ENCODE measurements at places on chromosomes 2 and 18. TPM values are rescaled to one million over a fixed set of nuclear protein-coding genes. Genes with fewer than 3 reads are reported as not detected.

Gene APOB
- total RNA-seq, result 1.9 TPM

Gene MROH2A
- total RNA-seq, result not detected

DNA sequence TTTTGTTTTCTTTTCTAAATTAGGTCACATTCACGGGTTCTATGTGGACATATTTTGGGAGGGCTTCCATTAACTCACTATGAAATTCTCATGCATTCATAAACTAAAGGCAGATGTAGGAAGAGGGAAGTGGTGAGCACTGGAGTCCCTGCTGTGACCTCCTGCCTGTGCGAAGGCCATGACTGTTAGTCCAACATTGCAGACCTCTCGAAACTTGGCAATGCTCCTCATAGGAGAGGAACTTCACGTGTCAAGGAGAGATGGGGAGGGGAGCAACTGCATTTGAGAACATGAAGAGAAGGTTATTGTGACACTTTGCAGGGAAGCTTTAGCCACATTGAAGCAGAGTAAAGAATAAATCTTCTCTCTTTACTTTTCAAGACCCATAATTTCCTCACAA, 126.4 kb upstream of the HNMT start:
- H3K27me3 ChIP-seq, result no peaks in the 10 kb centered on the region
- no peak overlapping the region for H3K27ac ChIP-seq
- H3K4me3 ChIP-seq, result no peak overlapping the region
- no peaks in the 10 kb centered on the region for H3K36me3 ChIP-seq

DNA sequence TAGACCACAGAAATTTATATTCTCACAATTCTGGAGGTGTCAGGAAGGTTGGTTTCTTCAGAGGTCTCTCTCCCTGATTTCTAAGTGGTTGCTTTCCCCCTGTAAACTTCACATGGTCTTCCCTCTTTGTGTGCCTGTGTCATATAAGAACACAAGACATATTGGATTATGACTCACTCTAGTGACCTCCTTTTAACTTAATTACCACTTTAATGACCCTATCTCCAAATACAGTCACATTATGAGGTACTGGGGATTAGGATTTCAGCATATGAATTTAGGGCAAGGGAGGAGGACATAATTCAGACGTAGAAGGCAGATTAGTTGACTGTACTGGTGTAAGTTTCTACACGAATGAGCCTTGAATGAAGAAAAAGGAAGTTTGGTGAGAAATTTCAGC, 38.2 kb upstream of the EPHA4 start:
- DNase-seq, result no peak
- H3K4me3 ChIP-seq, result no peak overlapping the region
- H3K27ac ChIP-seq, result no peak overlapping the region
- no peaks in the 10 kb centered on the region for H3K36me3 ChIP-seq
- no peaks in the 10 kb centered on the region for H3K4me1 ChIP-seq

- no peaks in the 10 kb centered on the region for H3K4me1 ChIP-seq
- DNase-seq, result peak; percentile 78
- H3K4me3 ChIP-seq, result no peak overlapping the region
- no peak overlapping the region for H3K27ac ChIP-seq
- H3K27me3 ChIP-seq, result no peaks in the 10 kb centered on the region
- H3K36me3 ChIP-seq, result no peaks in the 10 kb centered on the region
These were observed 168.2 kb downstream of the FAM210A start for GRCh38 chr18:13558124-13558523.

Gene PRKCE
- total RNA-seq, result 1.4 TPM

DNA sequence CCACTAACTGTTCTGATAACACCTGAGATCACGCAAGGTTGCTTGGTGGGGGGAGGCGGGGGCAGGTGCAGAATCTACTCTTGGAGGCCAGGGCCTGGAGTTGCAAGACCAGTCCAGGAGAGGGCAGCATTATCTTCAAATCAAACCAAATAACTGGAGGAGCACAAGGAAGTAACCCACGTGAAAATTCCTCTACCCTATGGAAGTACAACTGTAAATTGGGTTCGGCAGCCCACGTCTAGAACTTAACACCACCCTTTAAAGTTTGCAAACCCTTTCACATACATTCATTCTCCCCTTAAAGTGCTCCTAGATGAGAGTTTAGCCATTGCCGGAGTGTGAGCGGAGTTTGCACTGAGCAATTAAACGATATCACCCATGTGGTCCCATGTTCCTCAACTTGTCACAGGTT, 19.6 kb upstream of the CXCR1 start:
- H3K4me1 ChIP-seq, result peaks cover 7% of the 10 kb centered on the region
- no peaks in the 10 kb centered on the region for H3K27me3 ChIP-seq
- no peaks in the 10 kb centered on the region for H3K36me3 ChIP-seq

DNA sequence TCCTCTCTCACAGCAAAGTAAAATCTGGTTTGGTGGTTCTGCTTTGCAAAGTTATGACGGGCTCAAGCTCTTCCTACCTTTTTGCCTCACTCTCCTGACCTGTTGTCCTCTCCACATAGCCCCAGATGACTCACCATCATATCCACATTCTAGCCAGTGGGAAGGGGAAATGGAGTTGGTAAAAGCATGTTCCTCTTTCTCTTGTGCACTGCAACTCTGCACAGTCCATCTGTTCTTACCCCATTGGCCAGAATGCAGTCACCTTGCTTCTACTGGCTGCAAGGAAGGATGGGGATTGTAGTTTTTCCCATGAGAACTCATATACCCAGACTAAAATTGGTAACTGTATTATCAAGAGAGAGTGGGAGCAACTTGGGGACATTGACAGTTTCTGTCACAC, 50.4 kb upstream of the SMIM21 start:
- H3K27me3 ChIP-seq, result no peaks in the 10 kb centered on the region
- H3K27ac ChIP-seq, result no peak overlapping the region
- H3K4me1 ChIP-seq, result no peaks in the 10 kb centered on the region
- no peak overlapping the region for H3K4me3 ChIP-seq
- DNase-seq, result no peak

DNA sequence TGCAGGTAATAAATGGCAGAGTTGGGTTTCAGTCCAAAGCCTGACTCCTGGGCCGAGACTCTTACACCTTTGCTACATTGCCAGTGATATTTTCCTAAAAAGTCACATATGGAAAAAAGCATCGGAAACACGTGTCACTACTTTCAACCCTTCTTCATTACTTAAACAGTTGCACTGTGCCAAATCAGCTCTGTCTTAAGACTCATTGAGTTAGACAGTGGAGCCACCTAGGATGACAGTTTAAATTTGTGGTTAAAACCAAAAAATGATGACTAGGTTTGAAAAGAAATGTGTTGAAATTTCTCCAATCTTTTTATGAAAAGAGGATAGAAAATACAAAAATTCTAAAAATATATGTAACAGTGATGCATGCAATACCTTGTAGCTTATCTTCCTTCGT, 97.5 kb downstream of the TMEM247 start:
- H3K36me3 ChIP-seq, result peaks cover 15% of the 10 kb centered on the region
- H3K27ac ChIP-seq, result no peak overlapping the region
- no peak for DNase-seq
- no peaks in the 10 kb centered on the region for H3K27me3 ChIP-seq
- H3K4me3 ChIP-seq, result no peak overlapping the region
- H3K4me1 ChIP-seq, result no peaks in the 10 kb centered on the region

Gene RPRM
- 33.8 TPM for total RNA-seq

- no peak for DNase-seq
- H3K36me3 ChIP-seq, result no peaks in the 10 kb centered on the region
- H3K4me1 ChIP-seq, result no peaks in the 10 kb centered on the region
These were observed 21.7 kb upstream of the RAB11FIP5 start for GRCh38 chr2:73134471-73134870.

DNA sequence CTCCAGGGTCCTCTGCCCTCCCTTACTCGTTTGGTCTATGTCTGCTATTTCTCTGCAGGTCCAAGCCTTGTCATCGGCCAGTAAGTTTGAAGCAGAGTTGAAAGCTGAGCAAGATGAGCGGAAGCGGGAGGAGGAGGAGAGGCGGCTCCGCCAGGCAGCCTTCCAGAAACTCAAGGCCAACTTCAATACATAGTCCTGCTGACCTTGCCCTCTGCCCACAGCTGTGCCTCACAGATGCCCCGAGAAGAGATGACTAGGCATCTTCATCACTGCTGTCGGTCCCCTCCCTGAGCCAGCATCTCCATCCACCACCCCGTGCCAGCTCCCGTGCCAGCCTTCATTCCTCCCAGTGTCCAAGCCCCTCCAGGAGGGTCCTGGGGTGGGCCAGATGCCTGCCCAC, 15.6 kb upstream of the GIGYF2 start:
- DNase-seq, result no peak
- no peak overlapping the region for H3K4me3 ChIP-seq
- no peaks in the 10 kb centered on the region for H3K4me1 ChIP-seq
- H3K27ac ChIP-seq, result no peak overlapping the region
- no peaks in the 10 kb centered on the region for H3K36me3 ChIP-seq
- no peaks in the 10 kb centered on the region for H3K27me3 ChIP-seq

DNA sequence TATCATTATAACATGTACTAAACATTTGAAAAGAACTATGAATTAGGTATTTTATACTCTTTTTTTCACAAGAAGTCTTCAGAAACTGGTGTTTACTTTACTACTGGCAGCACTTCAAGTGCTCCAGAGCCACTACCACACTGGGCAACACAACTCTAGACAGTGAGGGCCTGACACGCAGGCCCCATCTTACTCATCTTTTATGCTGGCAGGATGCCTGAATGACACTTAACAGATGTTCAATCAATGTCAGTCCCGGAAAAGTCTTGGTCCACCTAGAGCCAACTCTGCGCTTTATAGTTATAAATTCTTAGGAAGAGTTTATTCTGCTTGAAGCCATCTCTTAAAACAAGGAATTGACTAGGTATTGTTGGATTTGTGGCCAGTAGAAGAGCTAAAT, 8.7 kb upstream of the WIPF1 start:
- no peak overlapping the region for H3K27ac ChIP-seq
- no peak for DNase-seq
- H3K27me3 ChIP-seq, result no peaks in the 10 kb centered on the region
- no peak overlapping the region for H3K4me3 ChIP-seq
- no peaks in the 10 kb centered on the region for H3K36me3 ChIP-seq

- no peaks in the 10 kb centered on the region for H3K4me1 ChIP-seq
- DNase-seq, result no peak
- no peak overlapping the region for H3K27ac ChIP-seq
- no peaks in the 10 kb centered on the region for H3K27me3 ChIP-seq
- no peaks in the 10 kb centered on the region for H3K36me3 ChIP-seq
These were observed 309.6 kb upstream of the TRIB2 start for GRCh38 chr2:12407160-12407559.

DNA sequence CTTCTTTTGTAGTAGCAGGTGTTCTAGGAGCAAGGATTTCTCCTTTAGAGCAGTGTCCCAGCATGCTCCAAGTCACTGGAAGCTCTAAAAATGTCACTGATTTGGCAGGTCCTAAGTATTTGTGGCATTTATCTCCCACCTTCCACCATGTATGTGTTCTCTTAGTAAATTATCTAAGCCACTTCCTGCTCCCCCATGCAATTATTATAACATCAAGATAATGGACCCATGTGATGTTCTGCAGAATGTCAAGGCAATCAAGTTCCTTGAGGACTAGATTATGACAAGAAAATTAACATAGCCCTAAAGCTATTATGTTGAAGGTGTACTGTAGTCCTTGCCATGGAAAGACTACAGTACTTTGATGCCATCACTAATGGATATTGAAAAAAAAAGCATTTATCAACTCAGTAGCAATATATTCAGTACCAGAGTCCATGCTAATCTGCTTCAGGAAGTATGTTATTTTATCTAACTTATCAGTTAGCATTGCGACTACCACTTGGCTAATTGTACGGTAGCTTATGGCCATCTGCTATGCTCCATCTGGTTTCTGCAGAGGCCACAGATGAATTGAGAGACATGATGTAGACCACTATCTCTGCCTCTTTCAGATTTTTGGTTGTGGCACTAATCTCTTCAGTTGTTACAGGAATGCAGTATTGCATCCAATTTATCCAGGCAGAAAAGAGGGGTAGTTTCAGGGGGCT, 56.7 kb downstream of the GPR39 start:
- H3K36me3 ChIP-seq, result peaks cover 5% of the 10 kb centered on the region
- no peaks in the 10 kb centered on the region for H3K4me1 ChIP-seq
- no peak overlapping the region for H3K27ac ChIP-seq
- DNase-seq, result no peak

Gene CYRIA
- 2.5 TPM for total RNA-seq

DNA sequence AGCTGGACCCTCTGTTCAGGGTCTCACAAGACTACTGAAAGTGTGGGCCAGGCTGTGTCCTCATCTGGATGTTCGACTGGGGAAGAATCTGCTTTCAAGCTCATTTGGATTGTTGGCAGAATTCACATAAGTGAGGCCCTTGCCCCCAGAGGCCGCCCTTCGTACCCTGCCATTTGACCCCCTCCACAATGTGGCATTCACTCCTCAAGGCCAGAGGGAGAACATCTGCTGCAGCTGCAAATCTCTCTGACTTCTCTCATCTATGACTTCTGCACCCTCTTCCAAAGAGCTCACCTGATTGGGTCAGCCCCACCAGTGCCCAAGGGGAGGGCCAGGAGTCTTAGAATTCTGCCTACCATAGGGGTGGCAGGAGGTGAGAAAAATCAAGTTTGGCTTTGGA, 3.9 kb upstream of the CNDP2 start:
- peaks cover under 1% of the 10 kb centered on the region for H3K36me3 ChIP-seq
- DNase-seq, result no peak
- H3K27ac ChIP-seq, result no peak overlapping the region
- no peaks in the 10 kb centered on the region for H3K4me1 ChIP-seq

DNA sequence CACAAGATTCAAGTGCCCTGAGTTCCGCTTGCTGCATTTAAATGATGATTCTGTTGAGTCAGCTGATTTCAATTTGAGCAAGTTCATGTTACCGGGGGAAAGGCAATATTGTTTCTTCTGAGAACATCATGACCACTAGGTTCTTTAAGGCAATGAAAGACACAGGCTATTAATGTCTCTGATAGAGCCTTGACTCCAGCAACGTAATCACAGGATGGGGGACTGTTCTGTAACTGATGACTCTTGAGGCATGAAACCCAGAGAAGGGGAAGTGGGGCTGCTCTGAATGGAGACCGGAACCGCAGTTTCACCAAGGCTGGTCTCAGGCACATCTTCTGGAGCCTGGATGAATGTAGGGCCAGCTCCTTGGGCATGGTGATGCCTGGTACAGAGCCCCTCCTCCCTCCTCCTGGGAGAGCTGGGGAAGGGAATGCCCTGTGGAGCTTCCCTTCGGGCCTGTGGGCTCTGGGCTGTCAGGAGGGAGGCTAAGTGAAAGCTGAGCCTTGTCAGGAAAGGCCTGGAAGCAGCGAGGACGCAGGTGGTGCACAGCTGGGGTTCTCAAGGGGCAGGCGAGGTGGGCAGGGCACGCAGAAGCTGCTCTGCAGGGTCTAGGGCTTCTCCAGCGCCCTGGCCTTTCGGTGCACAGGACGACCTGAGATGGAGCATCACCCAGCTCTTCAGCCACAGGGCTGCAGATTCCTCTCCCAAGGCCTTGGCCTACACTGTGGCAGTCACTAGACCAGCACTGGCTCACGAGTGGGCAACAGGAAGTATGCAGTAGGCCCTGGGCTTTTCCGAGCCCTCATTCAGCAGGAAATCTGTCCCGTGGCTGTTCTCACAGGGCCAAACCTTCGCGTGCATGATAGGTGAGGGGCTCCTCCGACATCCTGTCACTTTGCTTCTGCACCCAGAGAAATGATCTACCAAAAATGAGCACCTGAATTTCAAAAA, 36.6 kb upstream of the PRLH start:
- no peak overlapping the region for H3K27ac ChIP-seq
- no peaks in the 10 kb centered on the region for H3K27me3 ChIP-seq
- no peaks in the 10 kb centered on the region for H3K4me1 ChIP-seq
- no peak for DNase-seq
- no peak overlapping the region for H3K4me3 ChIP-seq

Gene RNASEH1
- 28.9 TPM for total RNA-seq

Measured in endodermal cell (in vitro differentiated cells).